ENCODE measurements at places on chromosomes 12 and 14.

GRCh38 chr12:14238221-14238792 is 127.2 kb upstream of the ATF7IP start:
- DNase-seq: no peak

DNA sequence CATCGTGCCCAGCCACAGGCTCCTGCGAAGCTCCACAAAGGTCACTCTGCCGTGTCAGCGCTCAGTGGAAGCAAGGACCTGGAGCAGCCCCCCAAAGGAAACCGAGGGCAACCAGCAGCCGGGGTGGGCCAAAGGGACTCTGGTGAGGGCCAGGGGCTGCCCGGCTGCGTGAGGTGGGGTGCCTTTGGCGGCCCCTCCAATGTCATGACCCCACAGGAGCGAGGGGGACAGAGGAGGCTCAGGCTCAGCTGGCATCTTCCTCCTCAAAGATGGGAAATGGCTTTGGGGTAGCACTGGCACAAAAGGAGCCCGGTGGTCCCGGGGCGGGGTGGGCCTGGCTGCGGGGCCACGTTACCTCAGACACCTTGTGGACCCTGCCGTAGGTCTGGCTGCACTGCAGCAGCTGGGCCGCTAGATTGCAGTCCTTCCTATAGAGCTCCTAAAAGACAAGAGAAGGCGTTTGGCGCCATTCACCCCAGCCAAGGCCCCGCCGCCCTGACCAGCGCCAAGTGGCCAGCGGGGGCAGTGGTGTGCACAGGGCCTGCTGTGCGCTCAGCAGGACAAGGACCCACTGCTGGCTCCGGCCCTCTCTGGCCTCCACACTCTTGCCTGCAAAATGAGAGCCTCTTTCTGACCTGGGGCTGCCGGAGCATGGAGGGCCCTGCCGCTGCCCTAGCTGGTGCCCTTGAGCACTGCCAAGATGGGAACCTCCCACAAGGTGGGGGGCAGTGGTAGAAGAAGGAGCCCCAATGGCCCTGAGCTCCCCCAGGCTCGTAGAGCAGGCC is 46.9 kb downstream of the BEGAIN start:
- DNase-seq: no peak

DNA sequence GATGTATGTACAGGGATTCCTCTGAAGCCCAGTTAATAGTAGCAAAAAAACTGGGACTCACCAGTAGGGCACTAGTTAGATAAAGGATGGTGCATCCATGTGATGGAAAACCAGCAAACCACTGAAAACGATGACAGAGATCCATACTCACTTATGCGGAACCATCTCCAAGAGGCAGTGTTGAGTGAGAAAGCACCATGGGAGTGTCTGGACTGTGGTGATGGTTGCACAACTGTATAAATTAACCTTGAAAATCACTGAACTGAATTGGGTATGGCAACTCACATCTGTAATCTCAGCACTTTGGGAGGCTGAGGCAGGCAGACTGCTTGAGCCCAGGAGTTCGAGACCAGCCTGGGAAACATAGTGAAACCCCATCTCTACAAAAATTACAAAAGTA is 53.6 kb upstream of the ZFP36L1 start:
- no peak for DNase-seq

DNA sequence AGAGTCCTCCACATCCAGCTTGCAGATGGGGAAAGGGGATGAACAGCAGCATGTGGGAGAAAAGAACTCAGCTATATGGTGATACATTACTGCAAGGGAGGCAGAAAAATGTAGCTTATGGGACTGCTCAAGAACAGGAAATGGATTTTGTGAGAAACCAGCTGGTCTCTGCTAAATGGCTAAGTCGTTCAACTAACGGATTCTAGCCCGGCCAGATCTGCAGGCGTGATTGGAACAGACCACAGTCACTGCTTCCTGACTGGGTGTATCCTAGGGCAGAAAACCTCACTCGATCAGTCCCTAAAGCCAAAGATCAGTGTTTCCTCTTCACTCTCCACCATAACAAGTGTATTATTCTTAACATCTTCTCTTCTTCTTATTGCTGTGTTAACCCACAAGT is 8.1 kb upstream of the PTGDR start:
- no peak for DNase-seq

DNA sequence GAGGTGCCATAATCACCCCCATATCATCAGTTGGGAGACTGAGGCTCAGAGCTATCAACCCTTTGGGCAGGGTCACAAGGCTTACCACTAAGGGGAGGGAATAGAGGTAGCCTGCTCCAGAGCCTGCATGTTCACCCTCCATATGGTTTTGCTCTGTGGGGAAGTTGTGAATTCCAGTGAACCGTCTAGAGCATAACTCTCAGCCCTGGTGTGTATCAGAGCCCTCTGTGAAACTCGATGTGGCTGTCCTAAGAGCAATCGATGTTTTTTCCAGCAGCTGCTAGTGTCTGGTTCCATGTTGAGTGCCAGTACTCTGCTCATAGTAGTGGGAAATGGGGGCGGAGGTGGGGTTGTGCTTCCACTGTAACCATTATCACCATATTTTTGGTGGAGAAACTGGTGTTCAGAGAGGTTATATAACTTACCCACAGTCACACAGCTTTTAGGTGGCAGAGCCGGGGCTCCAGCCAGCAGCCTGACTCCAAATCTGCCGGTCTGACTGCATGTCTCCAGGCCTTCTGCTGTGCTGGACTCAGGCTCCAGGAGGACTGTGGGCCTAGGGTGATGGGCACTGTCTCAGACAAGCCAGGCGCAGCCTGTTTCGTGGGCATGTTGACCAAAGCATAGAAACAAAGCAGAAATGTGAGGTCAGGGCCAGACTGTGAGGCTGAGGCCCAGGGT is 104.2 kb downstream of the ADCK1 start:
- DNase-seq: no peak

DNA sequence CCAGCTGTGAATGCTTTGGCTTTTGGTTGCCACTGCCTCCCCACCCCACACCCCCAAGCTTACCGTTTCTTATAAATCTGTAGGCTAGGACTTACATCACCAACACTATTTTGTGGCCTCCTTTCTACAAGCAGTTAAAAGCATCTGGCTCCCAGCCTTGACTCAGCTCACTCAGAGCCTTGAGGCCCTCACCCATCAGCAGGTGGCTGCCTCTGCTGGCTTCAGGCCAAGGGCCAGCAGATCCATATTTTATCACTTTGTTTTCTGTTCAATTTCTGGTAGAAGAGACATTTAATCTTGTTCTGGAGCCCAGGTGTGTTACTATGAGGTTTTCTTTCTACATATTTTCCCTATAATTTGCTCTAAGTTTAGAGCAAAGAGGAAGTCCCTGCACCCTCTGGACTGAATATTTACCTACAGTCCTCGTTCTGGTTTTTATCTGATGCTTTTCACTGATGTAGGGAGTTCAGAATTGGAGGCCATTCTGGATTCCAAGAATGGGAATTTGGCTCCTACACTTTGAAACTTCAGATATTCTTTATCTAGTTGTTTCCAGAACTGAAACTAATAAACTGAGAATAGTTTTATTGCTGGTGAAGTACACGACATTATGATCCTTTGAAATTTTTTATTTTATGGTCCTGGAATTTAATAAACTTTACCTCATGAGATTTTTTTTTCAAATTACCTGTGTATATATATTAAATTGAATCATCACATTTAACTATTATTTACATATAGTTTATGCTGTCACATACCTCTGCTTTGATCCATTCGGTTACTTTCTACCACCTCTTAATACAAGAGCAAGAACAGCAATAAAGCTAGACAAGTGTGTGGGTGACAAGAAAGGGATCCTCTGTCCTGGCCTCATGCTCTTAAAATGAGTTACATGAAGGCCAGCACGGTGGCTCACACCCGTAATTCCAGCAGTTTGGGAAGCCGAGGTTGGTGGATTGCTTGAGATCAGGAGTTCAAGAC is 22.2 kb downstream of the PLBD1 start:
- DNase-seq: no peak

GRCh38 chr14:68668531-68668930 is 124.3 kb downstream of the ZFP36L1 start:
- no peak for DNase-seq

DNA sequence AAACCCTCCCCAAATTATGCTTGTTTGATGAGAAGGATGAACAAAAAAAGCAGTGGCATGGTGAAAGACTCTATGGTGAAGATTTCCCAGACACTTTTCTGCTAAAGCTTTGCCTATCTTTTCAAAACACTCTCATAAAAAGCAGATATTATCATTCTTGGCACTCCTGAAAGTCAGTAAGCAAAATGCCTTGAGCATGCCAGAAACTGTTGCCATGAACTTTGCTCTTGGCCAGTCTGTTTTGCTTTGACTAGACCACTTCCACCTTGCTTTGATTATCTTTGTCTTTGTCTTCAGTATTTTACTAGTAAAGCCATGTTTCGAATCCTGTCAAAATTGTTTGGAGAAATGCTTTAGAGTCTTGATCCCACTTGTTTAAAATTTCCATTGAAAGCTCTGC is 110.4 kb downstream of the CNTN1 start:
- DNase-seq: no peak

GRCh38 chr12:113235976-113236375 is 14.7 kb downstream of the TPCN1 start:
- no peak for DNase-seq

DNA sequence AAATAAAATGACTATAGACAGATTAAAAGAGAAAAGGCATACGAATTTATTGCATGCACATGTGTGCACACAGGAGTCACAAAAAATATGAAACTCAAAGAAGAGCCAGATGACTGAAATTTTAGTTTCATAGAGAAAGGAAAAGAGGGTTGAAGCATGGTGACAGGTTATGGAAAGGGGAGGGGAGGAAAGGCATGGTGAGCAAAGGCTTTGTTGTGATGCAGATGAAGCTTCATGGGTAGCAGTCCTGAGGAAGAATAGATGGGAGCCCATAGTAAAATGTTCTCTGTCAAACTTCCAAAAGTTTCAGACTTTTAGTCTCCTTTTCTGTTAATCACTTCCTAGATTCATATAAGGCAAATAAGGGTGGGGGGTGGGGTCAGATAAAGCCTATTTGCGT is 612.7 kb upstream of the ATP2B1 start:
- no peak for DNase-seq

GRCh38 chr12:48817873-48818830 is at the start of gene CACNB3:
TSS of gene CACNB3 (plus strand) at chr12:48818496. CDS start at chr12:48818930, 434 bp downstream.
- DNase-seq: peak; percentile 86

GRCh38 chr14:54803926-54804537 is 98.6 kb downstream of the GCH1 start:
- peak; percentile 15 for DNase-seq

DNA sequence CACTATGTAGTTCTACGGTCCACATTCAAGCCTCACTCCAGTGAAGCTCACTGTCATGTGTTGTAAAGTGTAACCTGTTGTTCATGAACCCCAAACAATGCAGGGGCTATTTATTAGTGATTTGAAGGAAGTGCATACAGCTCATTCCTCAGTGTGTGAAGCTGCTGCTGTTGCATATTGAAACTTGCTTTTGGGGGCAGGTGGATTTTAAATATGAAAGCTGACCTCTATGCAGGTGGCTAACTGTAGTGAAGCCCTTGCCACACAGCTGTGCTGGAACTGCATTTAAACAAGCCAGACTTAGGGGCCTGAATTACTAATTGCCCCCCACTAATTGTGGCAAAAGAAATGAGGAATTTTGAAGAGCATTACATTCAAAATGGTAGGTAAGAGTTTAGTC is 226.3 kb downstream of the ATP23 start:
- no peak for DNase-seq

- no peak for DNase-seq
These were observed 25.9 kb downstream of the PKP2 start for GRCh38 chr12:32870716-32871115.

DNA sequence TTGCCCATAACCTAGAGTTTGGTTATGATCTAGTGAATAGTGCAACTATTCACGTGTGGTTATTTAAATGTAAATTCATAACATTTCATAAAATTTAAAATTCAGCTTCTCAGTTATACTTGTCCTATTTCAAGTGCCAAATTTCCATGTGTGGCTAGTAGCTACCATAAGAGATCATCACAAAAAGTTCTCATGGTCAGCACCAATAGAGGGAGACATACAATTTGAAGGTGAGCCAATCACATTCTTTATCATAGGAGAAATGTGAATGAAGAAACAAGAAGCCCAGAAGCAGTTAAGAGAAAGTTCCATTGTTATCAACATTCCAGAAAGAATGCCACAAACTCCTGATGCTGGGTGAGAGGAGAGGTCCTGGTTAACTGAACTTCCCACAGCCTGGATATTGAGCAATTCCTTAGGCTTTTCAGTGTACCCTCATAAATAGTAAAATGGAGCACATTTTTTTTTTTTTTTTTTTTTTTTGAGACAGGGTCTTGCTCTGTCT is 892.9 kb upstream of the USP15 start:
- DNase-seq: no peak

DNA sequence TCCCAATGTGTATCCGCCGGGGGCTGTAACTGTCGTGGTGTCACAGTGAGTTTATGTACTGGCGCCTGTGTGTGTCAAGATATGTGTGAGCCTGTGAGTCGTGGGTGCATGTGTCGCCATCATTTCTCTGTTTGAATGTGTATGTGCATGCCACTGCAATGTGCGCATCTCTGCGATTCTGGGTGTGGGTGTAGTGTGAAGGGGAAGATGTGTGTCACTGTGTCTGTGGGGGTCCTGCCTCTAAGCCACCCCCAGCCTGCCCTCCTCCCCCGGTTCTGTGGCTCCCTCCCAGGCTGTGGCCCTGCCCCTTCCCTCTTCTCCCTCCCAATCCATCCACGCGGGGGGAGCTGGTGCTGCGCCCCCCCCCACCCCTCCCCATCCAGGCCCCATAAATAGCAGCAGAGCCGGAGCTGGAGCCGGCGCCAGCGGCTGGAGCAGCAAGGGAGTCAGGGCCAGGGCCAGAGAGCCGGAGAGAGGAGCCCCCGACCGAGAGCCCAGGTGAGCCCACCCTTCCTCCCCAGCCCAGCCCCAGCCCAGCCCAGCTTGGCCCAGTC is at the start of gene CPNE6:
TSS of gene CPNE6 (plus strand) at position 419 of the 554 bp plus-strand sequence. CDS start 1,375 bp downstream, outside the sequence.
- no peak for DNase-seq

DNA sequence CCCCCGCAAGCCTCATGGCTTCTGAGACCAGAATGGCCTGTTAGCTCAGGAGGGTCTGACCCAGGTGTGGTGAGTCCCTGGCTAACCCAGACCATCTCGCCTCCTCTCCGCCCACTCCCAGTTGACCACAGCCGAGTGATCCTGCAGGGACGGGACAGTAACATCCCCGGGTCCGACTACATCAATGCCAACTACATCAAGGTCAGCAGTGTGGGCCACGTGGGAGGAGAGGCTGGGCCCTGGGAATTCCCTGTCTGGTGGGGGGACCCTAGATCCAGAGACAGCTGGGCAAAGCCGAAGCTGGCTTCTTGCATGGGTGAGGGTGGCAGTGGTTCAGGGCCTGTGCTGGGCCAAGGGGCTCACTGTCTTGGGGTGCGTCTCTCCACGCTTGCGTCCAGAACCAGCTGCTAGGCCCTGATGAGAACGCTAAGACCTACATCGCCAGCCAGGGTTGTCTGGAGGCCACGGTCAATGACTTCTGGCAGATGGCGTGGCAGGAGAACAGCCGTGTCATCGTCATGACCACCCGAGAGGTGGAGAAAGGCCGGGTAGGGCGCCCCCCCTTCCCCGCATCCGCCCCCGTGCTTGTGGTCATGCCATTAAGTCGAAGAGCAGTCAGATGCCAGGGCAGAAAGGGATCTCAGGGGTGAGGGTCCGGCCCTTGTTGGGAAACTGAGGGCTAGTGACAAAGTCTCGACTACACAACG is 5.0 kb downstream of the PTPN6 start:
- DNase-seq: no peak
